ENCODE measurements at places on chromosomes 1 and 21.

- no peak for DNase-seq
Observed at GRCh38 chr1:19547814-19548213, 62.5 kb upstream of the CAPZB start.

- no peak for DNase-seq
Observed at GRCh38 chr1:243723050-243723449, 127.0 kb downstream of the AKT3 start.

- no peak for DNase-seq
Observed at GRCh38 chr21:26447932-26448475, 125.1 kb downstream of the CYYR1 start.

GRCh38 chr1:182668521-182669054 is 15.8 kb downstream of the RGS8 start:
- DNase-seq = no peak

DNA sequence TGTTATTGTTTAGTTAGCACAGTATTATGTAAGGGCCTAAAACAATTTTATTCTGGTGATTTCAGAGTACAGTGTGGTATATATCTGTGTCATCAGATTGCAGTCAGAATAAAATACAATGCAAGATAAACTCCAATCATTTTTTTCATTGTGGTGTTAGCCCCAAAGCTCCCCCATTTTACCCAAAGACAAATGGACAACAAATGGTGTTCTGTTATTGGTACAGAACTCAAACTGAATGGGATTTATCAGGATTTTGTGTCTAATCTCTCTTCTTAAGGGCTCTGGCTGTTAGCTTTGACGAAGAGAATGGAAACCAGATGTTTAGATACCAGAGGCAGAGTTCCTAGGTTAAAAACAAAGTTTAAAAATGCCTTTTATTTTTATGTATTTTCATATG is 163.1 kb upstream of the USP25 start:
- no peak for DNase-seq
